ENCODE measurements at places on chromosomes 4 and X.

GRCh38 chrX:69010339-69010738, 154.9 kb downstream of the PJA1 start:
- no peak for DNase-seq

DNA sequence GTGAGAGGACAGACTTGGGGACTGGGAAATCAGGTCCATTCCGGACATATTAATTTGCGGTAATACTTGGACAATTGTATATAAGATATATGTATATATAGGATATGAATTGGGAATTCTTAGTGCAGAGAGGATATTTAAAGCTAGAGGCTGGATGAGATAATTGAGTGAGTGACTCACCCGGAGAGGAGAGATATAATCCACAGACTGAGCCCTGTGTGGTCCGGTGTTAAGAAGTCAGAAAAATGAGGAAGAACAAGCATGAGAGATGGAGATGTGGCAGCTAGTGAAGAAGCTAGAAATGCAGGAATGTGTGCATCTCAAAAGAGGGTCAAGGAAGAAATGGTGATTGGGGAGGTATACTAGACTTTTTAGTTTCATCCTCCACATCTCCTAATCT, 336.2 kb downstream of the SLC7A11 start:
- DNase-seq, result no peak

- DNase-seq, result no peak
Measured at GRCh38 chr4:122091836-122092405, 60.2 kb upstream of the BLTP1 start.

DNA sequence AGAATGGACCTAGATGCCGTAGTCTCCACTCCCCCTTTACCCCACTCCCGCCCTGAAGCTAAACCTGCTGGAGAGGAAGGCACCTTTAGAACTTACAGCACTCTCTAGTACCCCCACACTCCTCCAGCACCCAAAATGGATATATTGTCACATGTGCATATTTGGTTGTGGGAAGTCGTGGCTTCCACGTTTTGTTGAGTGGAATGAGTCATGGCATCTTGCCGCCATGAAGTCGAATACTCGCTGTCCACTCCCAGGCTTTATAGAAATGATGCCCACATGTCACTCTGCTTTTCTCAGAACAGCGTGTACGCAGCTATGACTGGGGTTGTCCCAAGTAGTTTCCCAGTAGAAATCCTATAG, 545 bp downstream of the ABCE1 start:
- DNase-seq, result no peak

GRCh38 chrX:9342561-9343051, 122.3 kb upstream of the TBL1X start:
- DNase-seq, result no peak

DNA sequence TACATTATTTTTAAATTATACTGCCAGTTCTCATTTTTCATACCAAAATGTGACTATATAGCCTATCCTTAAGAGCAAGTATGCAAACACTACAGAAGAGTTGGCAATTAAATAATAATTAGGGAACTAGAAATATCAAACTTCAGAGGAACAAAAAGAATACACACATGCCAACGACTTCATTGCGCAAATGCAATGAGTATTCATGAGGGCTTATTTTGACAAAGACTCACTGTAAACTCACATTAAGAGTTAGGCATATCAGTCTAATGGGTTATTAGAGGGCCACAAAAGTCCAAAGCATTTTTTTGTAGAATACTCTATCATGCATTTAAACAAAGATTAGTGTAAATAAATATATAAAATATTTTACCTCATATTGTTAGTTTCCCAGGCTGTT, 31.6 kb downstream of the SLC10A7 start:
- DNase-seq, result no peak

DNA sequence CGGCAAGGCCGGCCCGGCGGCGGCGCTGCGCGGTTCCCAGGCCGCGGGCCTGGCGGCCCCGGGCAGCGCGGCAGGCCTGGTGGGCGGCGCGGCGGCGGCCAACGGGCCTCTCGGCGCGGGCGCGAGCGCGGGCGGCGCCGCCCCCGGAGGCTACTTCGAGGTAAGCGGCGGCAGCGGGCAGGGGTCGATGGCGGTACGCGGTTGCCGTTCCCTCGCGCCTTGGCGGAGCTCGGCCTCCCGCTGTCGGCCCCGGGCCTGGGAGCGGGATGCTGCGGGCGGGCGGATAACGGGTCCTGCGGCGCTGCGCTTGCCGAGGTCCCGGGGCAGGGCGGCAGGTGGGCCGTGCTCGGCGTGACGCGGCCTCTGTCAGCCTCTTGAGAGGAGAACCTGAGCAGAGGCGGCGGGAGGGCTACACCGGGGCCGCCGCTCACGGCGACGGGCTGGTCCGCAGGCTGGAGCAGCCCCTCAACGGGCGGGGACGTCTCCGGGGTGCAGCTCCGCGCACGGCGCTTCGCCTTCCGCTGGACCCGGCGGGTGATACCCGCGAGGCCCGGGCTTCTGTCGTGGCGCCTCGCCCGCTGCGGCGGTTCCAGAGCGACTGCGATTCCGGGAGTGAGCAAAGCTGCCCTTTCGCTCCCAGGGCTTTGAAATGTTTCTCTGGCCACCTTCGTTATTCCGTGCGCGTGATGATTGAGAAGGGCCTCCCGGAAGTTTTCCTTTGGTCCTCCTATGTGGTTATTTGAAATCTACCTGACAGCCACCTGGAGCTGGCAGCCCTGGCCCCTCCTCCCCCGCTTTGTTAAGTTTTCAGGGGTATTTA, 774 bp downstream of the FAM193A start:
- peak; percentile 60 for DNase-seq

DNA sequence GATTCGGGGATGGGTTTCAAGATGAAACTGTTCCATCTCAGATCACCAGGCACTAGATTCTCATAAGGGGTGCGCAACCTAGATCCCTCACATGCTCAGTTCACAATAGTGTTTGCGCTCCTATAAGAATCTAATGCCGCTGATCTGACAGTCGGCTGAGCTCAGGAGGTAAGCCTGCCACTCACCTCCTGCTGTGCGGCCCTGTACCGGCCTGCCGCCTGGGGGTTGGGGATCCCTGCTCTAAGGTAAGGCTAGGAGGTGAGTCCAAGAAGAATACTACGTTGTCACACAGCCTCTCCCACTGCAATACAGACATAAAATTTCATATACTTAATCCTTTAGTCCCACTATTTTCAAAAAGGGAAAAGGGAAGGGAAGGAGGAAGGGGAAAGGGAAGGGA, 213.4 kb upstream of the HCCS start:
- no peak for DNase-seq
